ENCODE measurements at places on chromosomes 3 and 15. TPM values are rescaled to one million over a fixed set of nuclear protein-coding genes. Genes with fewer than 3 reads are reported as not detected.

PDZRN3 gene
- total RNA-seq, result 39.3 TPM

DNA sequence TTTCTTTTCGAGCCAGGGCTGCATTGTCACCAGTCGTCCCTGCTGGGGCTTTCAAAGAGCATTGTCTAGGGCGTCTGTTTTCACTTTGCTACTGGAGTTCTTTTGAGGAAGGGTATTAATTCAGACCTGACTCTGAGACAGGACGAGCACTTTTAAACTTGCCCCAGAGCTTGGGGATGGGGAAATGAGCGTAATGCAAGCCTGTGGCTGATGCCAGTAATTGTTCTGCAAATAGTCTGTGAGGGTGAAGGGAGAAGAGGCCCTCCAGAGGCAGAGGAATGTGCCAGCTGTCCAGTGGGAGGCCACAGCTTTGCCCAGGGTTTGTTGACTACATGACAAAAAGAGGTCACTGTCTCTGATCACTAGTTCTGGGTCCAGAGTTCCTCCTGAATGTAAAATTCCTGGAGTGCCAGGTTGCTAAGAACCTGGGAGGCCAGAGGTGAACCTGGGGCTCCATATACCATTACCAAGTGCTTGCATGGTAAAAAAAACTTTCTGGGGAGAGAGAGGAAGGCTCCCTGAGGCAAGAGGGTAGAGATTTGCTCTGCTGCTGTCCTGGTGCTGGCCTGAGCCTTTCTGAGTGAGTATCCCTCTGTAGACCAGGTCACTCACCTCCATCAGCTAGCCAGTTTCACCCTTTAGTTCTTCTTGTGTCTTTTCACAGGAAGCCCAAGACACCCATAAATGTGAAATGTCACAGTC lies 14.8 kb downstream of the EEFSEC start:
- peaks cover 12% of the 10 kb centered on the region for H3K4me1 ChIP-seq
- H3K27ac ChIP-seq, result peak overlapping the region; percentile 43
- no peaks in the 10 kb centered on the region for H3K27me3 ChIP-seq

CPN2 gene
- total RNA-seq, result 0.13 TPM

GRCh38 chr3:196408565-196409300 lies 23.5 kb downstream of the UBXN7 start:
- DNase-seq, result no peak
- no peaks in the 10 kb centered on the region for H3K27me3 ChIP-seq
- no peak overlapping the region for H3K4me3 ChIP-seq
- no peaks in the 10 kb centered on the region for H3K36me3 ChIP-seq

TTLL13 gene
- 0.08 TPM for total RNA-seq

DNA sequence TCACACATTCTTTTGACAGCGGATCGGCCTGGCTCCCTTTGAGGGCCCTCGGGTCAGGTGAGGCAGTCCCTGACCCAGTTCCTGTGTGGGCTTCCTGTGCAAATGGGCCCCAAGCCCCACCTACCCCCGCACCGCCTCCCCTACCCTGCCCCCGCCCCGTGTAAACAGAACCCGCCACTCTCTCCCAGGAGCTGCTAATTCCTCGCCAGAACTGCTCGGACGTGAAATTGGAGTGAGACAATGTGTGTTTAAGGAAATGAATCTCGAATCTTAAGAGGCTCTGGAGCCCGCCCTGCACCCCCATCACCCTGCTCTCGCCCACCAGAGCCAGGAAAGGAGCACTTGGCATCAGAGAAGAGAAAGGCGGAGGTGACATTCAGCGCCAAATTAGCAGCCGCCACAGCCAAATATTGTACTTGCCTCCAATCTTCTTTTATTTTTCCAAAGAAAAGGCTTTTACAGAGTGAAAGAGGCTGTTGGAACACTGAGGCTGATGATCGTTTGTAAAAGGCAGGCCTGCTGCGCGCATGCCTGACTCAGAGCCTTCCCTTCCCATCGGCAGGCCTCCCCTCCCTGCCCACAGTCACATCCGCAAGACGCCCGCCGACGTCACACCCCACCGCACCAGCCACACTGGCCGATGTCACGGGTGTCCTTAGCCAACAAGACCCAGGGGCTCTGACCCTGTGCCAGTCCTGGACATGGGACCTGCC lies 53.1 kb downstream of the CACNA2D2 start:
- H3K27me3 ChIP-seq, result no peaks in the 10 kb centered on the region
- H3K36me3 ChIP-seq, result no peaks in the 10 kb centered on the region
- H3K4me1 ChIP-seq, result no peaks in the 10 kb centered on the region

DNA sequence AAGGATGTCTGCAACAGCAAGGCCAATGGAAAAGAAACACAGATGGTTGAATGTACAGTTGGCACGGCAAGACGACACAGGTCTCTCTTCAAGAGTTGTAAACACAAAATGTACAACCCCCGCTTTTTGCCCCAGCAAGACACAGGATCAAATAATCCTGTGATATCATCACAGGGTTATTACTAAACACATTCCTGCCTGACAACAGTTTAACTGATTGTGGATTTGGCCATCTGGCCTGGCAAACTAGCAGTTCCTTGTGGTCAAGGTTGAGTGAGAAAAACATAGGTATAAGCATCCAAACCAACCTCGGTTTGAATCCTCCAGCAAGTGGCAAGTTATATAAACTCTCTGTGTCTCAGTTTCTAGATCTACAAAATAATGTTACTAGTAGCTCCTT lies 23.4 kb downstream of the PARP16 start:
- no peak overlapping the region for H3K4me3 ChIP-seq
- H3K36me3 ChIP-seq, result peaks cover 14% of the 10 kb centered on the region
- H3K27me3 ChIP-seq, result no peaks in the 10 kb centered on the region
- no peaks in the 10 kb centered on the region for H3K4me1 ChIP-seq
- no peak for DNase-seq

- no peak overlapping the region for H3K4me3 ChIP-seq
- no peak for DNase-seq
- H3K27me3 ChIP-seq, result no peaks in the 10 kb centered on the region
- H3K27ac ChIP-seq, result no peak overlapping the region
- H3K36me3 ChIP-seq, result no peaks in the 10 kb centered on the region
- no peaks in the 10 kb centered on the region for H3K4me1 ChIP-seq
Observed at GRCh38 chr3:32278714-32279113, 40.2 kb downstream of the CMTM8 start.

- no peaks in the 10 kb centered on the region for H3K36me3 ChIP-seq
- DNase-seq, result no peak
- no peak overlapping the region for H3K4me3 ChIP-seq
- no peaks in the 10 kb centered on the region for H3K4me1 ChIP-seq
- H3K27ac ChIP-seq, result no peak overlapping the region
- H3K27me3 ChIP-seq, result no peaks in the 10 kb centered on the region
Observed at GRCh38 chr15:95610945-95611344, 719.6 kb upstream of the NR2F2 start.

DNA sequence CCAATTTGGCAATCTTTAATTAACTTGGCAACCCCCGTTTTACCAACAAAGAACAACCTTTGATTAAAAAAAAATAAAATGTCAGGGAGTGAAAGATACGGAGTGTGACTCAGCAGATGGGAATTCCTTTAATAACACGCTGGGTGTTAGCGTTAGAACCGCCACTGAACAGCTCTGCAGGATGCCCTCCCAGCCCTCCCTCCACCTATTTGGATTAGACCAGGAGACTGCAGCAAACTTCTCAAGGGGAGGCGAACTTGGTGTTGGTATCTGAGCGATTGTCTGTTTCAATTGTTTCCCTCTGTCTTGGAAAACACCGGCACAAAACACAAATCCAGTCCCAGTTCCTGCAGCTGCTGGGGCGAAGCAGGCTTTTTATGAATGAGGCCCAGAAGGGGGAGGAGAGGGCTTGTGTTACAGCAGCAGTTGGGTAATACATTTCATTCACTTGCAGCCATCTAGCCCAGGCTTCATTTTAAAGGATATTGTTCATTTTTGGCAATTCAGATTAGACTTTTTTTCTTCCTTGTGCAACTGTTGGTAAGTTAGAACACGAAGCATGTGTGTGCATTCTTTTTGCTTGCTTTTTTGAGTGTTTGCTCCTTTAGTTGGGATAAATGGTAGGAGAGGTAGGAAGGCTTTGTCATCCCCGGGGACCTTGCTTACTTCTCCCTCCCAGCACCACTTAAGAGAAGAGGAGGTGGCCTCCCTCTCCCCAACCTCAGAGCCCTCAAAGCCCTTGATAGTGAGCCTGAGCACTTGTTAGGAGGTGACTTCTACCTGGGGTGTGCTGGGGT lies 152.3 kb downstream of the IGF1R start:
- no peaks in the 10 kb centered on the region for H3K36me3 ChIP-seq
- peak overlapping the region; percentile 46 for H3K4me3 ChIP-seq
- H3K27me3 ChIP-seq, result no peaks in the 10 kb centered on the region
- H3K4me1 ChIP-seq, result peaks cover 32% of the 10 kb centered on the region

DNA sequence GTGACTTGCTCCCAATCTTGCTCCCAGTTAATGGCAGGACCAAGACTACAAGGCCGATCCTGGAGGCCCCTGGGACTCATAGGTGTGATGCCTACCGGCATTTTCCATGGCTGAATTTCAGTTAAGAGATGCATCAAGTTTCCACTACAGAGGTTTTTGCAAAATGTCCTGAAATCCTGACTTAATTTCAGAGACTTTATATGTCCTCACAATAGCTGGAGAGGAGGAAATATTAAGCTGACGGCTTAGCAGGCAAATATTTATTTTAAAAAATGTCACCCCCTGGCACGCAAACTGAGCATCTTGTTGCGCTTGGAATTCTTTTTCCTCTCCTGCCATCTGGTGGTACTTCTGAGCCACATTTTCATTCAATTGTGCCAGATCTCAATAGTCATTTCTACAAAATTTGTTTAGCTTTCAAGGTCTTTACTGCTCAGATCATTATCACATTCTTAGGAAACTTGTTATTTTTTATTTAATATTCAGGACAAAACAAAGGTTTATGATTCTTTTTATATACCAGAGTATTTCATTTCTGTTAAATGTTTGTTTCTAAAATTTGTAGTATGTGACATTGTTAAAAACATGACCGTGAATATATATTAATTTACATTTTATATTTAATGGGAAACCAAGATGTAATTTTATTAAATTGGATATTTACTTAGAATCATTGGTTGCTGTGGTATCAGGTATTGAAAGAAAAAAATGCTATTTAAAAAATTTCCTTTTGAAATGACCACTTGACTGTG lies 189.2 kb upstream of the THRB start:
- no peak for DNase-seq
- no peaks in the 10 kb centered on the region for H3K27me3 ChIP-seq
- H3K27ac ChIP-seq, result peak overlapping the region; percentile 27
- H3K36me3 ChIP-seq, result no peaks in the 10 kb centered on the region
- no peak overlapping the region for H3K4me3 ChIP-seq

NIT2 gene
- 50.7 TPM for total RNA-seq

- no peak for DNase-seq
- H3K36me3 ChIP-seq, result no peaks in the 10 kb centered on the region
- no peaks in the 10 kb centered on the region for H3K27me3 ChIP-seq
- H3K4me3 ChIP-seq, result no peak overlapping the region
- H3K27ac ChIP-seq, result no peak overlapping the region
Observed at GRCh38 chr3:117277816-117278215, 568.2 kb downstream of the TUSC7 start.

IL5RA gene
- total RNA-seq, result not detected

BOC gene
- total RNA-seq, result 5.3 TPM

DNA sequence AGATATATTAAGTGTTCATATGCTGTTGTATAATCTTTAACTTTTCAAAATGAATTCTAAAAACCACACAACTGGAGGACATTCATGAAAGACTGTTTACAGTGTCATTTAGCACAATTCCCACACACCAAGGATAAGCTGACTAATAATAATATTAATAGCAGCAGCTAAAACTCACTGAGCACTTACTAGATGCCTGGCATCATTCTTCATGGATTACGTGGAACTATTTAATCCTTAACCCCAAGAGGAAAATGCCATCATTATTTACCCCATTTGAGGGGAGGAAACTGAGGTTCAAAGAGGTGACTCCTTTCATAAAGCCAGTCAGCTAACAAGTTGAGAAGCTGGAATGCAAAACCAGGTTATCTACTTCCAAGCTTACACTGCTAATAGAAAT lies 77.0 kb downstream of the TMEM108 start:
- no peak overlapping the region for H3K4me3 ChIP-seq
- H3K27me3 ChIP-seq, result no peaks in the 10 kb centered on the region
- no peak overlapping the region for H3K27ac ChIP-seq
- peaks cover 7% of the 10 kb centered on the region for H3K4me1 ChIP-seq

- no peak for DNase-seq
- no peaks in the 10 kb centered on the region for H3K36me3 ChIP-seq
- no peaks in the 10 kb centered on the region for H3K27me3 ChIP-seq
- H3K27ac ChIP-seq, result no peak overlapping the region
- no peak overlapping the region for H3K4me3 ChIP-seq
Observed at GRCh38 chr15:59304034-59304795, 68.5 kb downstream of the MYO1E start.

- H3K4me1 ChIP-seq, result no peaks in the 10 kb centered on the region
- H3K4me3 ChIP-seq, result no peak overlapping the region
- no peak for DNase-seq
- H3K36me3 ChIP-seq, result no peaks in the 10 kb centered on the region
- no peaks in the 10 kb centered on the region for H3K27me3 ChIP-seq
Observed at GRCh38 chr3:180782195-180782984, 103.1 kb upstream of the CCDC39 start.

DNA sequence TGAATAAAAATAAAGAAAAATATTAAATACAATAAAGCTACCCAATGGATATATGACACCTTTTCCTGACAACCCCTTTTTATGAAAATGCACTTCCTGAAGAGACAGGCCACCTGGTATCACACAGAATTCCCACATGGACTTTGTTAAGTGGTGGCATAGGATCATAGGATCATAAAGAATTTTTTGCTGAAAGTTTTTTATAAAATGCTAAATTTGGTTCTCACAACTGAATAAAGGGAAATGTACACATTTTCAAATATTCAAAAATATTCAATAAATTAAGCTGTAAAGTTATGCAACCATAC lies 102.5 kb upstream of the ROBO1 start:
- no peaks in the 10 kb centered on the region for H3K4me1 ChIP-seq
- no peak for DNase-seq
- H3K27me3 ChIP-seq, result no peaks in the 10 kb centered on the region
- no peak overlapping the region for H3K27ac ChIP-seq
- no peaks in the 10 kb centered on the region for H3K36me3 ChIP-seq

GRCh38 chr3:188954590-188955208 lies 217.1 kb upstream of the TPRG1 start:
- peak; percentile 90 for DNase-seq
- H3K27ac ChIP-seq, result peak overlapping the region; percentile 44
- H3K4me1 ChIP-seq, result peaks cover 28% of the 10 kb centered on the region
- no peaks in the 10 kb centered on the region for H3K36me3 ChIP-seq
- no peak overlapping the region for H3K4me3 ChIP-seq

SORD gene
- total RNA-seq, result 6.2 TPM
